Stimulated activated CD8-positive, alpha-beta memory T cell treated with anti-CD3 and anti-CD28 coated beads, Interleukin-7, amount 100 ng/mL, for 1 hour (primary cell): ENCODE measurements at places on chromosomes 6 and 20.

DNA sequence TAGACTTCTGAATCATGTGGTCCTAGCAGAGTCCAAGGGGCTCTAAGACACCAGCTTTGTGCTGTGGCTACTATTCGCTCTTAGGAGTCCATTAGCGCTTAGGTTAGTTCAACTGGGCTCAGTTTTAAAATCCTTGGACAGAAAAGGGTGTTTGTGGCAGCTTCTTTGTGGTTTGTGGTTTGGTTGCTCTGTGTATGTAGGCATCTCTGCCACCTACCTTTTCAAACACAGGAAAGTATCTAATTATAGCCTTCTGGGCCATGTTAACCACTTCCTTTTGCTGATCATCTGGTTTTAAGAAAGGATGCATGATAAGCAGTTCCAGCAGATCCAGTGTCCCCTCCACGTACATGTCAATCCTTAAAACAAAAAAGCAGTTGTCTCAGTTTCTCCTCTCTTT is 10.8 kb downstream of the GSTA4 start:
- DNase-seq, result peak; percentile 5

GRCh38 chr6:119264854-119265397 is 84.6 kb downstream of the MAN1A1 start:
- DNase-seq, result no peak

DNA sequence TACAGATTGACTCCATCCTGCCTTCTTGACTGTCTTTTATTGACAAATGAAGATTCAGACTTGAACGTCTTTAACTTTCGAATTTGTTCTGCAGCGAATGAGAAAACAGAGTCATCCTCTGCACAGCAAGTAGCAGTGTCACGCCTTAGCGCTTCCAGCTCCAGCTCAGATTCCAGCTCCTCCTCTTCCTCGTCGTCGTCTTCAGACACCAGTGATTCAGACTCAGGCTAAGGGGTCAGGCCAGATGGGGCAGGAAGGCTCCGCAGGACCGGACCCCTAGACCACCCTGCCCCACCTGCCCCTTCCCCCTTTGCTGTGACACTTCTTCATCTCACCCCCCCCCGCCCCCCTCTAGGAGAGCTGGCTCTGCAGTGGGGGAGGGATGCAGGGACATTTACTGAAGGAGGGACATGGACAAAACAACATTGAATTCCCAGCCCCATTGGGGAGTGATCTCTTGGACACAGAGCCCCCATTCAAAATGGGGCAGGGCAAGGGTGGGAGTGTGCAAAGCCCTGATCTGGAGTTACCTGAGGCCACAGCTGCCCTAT is 12.2 kb downstream of the BRD2 start:
- no peak for DNase-seq

DNA sequence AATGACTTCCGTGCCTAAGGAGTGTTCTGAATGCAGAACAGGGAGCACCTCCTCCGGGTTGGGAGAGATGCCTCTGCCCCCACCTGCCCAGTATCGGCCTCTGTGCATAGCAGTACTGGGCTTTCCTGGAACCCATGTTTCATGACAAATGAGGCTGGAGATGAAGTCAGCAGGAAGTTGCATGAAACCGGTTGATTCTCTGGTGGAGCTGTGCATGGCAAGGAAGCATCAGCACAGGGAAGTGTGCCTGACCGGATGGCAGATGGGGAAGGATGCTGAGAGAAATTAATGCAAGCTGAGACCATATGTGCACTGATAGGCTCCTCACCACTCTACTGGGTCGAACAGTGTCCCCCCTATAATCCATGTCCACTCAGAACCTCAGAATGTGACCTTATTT is 155.5 kb downstream of the CDH26 start:
- DNase-seq, result no peak

DNA sequence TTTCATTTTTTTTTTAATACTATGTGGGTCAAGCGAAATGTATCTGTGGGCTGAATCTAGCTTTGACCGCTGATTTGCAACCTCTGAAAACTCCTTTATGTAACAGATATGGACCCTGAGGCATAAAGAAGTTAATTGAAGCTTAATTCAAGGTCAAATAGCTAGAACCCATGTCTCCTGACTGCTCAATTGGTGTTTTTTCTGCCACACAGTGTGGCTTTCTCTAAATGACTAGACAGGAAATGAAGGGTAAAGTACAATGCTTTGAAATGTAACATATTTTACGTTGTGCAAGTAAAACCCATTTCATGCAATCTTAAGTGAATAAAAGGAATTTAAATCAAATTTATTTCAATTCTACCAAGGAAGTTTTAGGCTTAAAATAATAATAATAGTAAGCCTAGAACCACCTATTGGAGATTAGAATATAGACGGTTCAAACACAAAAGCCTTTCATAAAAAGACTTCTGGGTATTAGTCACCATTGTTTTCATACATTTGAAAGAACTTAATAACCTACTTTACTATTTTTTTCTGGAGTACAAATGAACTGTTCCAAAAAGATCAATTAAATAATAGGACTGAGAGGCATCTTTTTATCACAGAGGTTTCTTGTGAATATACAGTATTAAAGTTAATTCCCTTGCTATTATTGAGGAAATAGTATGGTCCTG is 279.8 kb downstream of the EPHA7 start:
- no peak for DNase-seq

GRCh38 chr6:69926745-69927144 is 60.4 kb downstream of the COL19A1 start:
- no peak for DNase-seq

DNA sequence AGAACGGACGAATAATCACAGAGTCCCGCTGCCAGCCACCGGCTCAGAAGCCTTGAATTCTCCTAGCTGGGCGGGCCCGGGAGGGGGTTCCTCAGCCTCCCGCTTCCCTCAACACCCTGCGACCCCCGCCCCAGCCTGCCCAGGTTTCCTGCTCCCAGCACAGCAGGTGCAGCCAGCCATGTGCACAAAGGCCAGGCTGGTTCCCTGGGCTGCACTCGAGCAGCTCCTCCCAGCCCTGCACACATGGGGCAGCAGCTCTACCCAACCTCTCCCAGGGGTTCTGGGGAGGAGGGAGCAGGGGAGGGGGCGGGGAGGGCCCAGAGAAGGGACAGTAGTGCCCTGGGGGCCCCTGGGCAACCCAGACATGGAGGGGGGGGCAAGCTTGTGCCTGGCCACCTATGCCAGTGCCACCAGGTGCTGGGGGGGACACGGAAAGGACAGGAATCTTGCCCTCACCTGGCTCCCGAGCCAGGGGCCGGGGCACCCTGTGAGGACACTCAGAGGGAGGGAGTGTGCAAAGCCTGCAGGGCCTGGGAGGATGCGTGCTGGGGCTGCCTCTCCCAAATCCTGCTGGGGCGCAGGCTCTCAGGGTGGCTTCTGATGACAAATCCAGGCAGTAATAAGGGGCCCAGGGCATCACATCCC is 1.2 kb upstream of the NTSR1 start:
- no peak for DNase-seq

DNA sequence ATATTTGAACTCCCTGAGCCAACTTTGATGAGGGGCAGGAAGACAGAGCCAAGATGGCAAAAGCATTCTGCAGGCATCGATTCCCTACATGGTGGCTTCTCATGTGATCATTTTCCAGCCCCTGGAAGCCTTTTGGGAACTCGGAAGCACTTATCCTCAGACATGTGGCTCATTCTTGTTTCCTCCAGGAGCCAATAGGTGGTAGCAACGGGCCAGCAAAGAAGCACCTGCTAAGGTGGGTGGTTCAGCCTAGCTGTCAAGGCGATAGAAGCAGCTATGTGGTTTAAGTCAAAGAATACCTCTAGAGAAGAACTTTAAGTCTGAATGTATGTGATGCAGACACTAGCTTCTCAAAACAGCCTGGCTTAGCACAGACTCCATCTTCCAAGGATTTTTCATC is 64.9 kb upstream of the PAX1 start:
- no peak for DNase-seq

GRCh38 chr6:12060780-12061609 is 48.9 kb downstream of the HIVEP1 start:
- DNase-seq, result peak; percentile 28

- DNase-seq, result no peak
Observed at GRCh38 chr6:85552652-85553051, 41.0 kb downstream of the SNX14 start.

GRCh38 chr6:43764772-43765171 is 5.2 kb upstream of the VEGFA start:
- DNase-seq, result no peak

- no peak for DNase-seq
Observed at GRCh38 chr6:3918469-3918868, 69.3 kb downstream of the FAM50B start.

DNA sequence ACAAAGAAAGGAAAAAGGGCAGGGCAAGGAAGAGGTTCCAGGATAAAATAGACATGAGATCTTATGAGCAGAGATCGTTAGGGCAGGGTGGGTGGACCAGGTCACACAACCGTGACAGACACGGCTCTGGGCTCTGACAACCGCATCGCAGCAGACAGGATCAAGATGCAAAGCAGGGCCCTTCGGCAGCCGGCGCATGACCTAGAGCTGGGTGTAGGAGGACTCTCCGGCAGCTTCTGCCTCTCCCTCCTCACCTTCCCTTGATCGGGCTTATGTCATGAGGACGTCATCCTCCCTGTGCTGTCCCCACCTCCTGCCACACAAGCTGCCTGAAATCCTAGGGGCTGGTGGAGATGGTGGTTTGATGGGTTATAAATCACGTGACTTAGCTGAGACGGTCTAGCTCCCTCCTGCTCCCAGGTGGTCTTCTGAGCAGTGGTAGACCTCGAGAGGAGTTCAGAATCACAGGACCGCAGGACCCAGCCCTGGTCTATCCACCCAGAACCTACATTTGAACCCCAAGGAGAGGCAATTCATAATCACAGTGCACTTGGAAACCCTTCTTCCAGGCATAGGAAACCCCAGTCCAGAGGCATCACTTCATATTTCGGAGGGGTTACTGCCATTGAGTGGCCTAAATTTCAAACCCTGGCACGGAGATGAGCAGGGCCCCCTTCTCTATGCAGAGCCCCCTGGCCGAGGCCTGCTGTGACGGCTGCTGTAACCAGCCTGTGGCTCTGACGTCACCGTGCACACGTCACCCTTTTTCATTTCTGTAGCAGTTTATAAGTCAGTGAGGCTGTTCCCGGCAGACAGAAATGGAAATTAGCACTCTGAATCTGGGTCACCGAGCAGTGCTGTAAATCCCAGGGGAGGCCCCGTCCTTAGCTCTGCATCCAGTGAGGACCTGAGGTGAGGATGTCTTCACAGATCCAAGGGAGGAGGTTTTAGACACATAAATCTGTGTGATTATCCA is 8.7 kb upstream of the CCR6 start:
- DNase-seq, result no peak

- no peak for DNase-seq
Observed at GRCh38 chr6:39221779-39222641, 7.3 kb downstream of the KCNK5 start.

DNA sequence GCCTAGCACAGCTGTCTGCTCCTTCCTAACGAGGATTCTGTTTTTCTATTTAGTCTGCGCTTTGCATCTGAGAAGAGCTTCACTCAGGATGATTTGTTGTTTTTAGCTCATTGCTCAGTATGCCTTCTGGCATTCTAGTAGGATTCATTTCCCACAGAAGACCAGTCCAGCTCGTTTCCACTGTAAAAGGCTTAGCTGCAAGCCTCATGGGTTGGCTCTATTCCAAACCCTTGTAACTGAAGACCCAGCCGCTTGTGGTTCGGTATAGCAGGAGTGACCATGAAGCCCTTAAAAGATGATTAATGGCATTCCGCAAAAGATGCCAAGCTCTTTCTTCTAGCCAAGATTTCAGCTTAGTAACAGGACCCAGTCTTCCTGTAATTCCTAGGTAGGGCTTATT is 7.2 kb downstream of the ADGRF1 start:
- no peak for DNase-seq

- no peak for DNase-seq
Observed at GRCh38 chr20:58706150-58706892, 13.7 kb downstream of the NPEPL1 start.

DNA sequence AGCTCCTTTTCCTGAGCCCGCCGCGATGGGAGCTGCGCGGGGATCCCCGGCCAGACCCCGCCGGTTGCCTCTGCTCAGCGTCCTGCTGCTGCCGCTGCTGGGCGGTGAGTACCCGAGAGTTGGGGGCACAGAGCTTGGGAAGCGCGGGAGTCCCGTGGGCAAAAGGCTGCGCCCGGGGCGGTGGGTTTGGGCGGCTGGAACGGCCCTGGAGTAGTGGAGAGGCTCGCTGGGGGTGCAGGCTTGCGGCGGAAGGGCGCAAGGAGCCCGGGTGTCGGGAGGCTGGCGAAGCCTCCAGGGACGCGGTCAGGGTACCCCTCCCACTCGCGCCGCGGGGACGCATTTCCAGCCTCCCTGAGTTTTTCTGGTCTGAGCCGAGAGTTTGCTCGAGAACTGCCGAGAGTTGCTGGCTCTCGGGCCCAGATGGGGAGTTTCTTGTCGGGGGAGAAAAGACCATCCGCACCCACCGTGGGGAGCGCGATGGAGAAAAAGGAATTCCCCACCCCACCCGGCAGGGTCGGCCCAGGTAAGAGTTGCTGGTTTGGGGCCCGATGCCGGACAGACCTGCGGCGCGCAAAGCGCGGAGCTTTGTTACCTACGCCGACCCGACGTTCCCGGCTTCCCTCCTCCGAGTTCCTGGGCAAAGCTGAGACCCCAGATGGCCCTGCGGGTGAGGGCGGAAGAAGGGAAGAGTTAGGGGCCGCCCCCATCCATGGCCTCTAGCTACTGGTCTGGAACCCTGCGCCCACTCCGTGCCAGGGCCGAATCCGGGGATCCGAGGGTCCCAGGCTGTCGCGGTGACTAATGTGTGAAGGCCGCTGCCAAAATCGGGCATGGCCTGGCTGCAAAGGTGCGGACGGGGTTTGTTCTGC is 584 bp downstream of the PTK7 start:
- no peak for DNase-seq

DNA sequence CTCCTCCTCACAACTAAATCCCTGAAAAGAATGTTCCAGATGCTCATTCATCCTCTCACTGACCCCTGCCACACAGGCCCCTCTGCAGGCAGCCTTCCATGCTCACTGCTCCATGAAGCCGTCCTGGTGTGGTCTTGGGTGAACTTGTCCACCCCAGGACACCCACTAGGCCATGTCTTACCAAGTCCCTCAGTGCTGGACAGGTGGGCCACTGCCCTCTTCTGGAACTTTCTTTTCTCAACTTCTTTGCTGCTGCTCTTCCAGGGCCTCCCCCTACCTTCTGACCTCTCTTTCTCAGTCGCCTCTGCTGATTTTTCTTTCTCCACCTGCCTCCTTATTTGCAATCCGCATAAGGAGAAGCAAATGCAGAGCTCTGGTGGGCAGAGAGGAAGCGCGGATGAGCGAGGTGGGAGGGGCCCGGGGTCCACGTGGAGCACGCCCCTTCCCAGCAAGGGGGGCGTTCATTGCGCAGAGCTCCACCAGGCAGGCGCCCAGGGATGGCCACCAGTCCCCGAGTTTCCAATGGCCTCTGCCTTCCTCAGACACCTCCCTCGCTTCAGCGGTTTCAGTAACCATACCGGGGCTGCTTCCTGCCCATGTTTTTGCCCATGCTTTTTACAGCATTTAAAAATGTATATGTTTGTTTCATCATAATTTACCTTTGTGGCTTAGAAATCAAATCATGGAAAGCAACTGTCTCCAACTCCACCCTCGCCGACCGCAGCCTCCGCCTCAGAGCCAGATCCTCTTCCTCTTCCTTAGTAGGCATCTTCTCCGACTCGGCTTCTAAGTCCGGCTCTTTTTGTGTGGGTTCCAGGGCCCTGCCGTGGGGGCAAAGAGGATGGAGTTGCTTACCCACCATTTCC is 129.6 kb downstream of the ZDHHC14 start:
- DNase-seq, result no peak

- no peak for DNase-seq
Observed at GRCh38 chr6:147808640-147809039, 300.1 kb downstream of the SAMD5 start.

- no peak for DNase-seq
Observed at GRCh38 chr20:44393608-44394451, 38.3 kb downstream of the HNF4A start.
